SK-N-DZ (cell line): ENCODE measurements at places on chromosomes 4 and X.

GRCh38 chr4:180766045-180766444 lies 1477.2 kb upstream of the TENM3 start:
- no peak for DNase-seq

DNA sequence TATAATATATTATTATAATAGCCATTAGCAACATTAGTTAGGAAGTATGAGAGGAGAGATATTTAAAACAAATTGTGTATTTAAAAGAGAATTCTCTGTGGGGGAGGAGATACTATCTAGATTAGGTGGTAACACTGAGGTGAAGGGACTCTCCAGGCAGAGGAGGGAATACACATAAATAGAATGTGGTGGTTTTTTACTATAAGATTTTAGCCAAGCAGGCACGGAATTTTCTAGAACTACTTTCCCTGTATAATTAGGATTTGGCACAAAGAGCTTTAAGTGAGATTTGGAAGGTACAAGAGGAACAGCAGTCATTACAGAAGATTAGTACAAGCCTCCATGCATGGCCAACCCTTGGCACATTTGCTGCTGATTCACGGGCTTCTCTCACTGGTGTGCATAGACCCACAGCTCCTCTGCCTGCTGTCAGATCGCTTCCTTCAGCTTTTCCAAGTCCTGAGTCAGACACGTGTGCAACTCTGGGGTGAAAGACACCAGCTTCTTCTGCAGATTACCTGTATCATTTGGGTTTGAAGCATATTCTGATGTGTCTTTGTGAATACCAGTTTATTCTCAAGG lies 685.5 kb downstream of the KCTD8 start:
- peak; percentile 10 for DNase-seq

DNA sequence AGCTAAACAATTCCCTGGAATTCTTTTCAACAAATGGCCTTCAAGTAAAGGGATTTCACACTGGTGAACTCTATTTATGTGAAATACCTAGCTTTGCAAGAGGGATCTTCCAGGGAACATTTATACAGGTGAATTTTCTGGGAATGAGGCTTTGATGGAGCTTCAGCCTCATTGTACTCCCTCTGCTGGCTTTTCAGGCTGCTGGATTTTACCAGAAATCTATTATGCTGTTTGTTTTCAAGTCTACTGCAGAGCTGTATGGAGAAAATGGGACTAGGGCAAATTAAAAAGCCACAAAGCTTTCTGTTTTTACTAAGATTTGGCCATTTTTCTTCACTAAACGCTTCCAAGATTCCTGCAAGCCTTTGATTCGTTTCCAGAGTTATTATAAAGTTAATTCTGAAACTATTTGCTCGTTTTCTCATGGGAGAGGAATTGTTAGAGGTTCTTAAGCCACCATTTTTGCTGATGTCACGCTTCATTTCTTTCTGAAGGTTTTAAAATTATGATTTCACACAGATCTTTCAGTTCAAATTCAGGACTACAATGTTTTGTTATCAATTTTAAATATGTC lies 31.6 kb downstream of the KDM6A start:
- DNase-seq, result no peak

DNA sequence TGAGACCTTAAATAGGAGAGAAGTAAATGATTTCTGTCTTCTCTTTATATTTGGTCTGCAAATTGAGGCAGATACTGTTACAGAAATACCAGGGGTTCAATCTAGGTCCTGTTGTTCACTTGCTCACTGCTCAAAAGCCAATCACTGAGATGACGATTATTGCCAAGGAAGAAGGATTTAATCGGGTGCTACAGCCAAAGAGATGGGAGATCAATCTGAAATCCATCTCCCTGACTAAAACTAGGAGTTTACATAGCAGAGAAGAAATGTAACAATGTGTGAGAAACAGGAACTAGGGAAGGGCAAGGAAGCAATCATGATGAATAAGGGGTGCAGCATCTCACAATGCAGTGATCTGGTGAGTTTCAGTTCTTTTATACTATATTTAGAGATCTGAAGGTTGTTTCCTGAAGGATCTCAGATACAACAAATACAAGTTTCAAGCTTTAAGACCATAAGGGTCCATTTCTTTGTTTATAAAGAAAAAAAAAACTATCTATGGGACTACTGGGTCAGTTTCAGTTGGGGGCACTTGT lies 117.9 kb upstream of the FAM9B start:
- no peak for DNase-seq

DNA sequence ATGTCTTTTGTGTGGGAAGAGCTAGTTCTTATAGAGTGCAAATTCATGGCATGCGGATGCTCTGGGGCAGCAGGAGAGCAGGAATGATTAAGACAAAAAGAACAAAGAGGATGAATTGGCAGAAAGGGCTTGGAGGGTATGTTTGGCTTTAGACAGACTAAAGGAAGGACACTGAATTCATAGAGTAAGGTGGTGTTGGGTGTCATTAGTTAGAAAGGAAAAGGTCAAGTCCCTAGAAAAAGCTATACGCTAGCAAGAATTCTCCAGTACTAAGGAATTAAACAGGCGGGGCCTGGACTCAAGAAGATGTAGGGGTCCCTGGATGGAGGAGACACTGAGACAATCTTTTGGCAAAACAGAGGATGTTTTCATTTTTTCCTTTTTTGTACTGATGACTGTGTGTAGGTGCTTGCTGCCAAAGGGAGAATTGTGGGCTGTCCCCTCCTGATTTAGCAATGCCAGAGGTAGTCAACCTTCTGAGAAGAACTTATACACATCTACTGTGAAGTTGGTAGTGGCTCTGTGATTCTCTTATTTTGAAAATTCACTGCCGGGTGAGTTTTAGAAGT lies 391.0 kb downstream of the SPRY1 start:
- DNase-seq, result no peak
